ENCODE measurements at places on chromosomes 2 and 18.

DNA sequence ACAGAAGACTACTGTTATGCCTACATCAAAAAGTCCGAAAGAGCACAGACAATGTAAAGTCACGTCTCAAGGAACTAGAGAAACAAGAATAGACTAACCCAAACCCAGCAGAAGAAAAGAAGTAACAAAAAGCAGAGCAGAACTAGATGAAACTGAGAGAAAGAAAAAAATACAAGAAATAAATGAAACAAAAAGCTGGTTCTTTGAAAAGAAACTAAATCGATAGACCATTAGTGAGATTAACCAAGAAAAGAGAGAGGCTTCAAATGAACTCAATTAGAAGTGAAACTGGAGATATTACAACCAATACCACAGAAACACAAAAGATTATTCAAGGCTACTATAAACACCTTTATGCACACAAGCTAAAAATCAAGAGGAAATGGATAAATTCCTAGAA lies 271.8 kb downstream of the MBD2 start:
- no peak for DNase-seq

DNA sequence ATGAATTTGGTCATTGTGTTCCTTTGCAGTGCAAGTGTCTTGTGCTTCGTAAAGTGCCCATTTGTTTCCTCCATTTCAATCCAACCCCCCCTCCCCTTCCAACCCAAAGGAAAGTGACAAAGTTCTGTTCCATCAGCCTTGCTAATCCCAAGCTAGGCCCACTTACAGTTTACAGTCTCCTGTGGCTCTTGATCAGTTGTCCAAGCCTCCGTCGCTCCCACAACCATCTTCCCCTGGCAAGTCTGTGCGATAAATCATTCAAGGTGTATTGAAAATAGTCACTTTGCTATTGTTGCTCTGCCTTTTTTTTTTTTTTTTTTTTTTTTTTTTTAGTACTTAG lies 6.5 kb downstream of the POU3F3 start:
- DNase-seq, result peak; percentile 18

- no peak for DNase-seq
Observed at GRCh38 chr2:127618551-127619202, 27.3 kb upstream of the GPR17 start.

- no peak for DNase-seq
Observed at GRCh38 chr18:63299837-63300745, 19.5 kb downstream of the BCL2 start.

GRCh38 chr2:72864500-72864899 lies 22.7 kb upstream of the SPR start:
- DNase-seq, result no peak

DNA sequence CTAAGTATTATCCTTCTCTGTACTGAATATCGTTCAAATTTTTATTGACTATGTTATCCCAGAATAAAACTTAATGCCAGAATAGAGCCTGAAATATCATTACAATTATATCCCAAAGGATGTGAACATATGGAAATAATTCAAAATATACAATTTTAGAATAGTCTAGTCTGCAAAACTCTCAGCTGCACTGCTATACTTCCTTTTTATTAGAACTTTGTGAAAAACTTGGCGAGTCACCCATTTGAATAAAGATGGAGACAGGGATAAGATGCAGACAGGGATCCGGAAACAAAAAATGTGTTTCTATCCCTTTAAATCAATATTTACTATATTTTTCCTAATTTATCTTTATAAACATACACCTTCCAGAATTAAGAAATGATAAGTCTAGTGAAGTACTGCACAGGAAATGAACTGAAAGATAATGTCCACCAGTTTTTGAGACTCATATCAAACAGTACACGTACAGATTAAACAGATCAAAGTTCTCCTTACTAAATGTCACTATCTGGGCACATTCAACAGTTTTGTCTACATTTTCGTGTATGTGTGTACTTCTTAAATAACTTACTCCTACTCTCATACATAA lies 107.8 kb downstream of the MEP1B start:
- DNase-seq, result no peak

- no peak for DNase-seq
Observed at GRCh38 chr2:210481601-210482175, 5.1 kb upstream of the LANCL1 start.

- DNase-seq, result no peak
Observed at GRCh38 chr18:42948831-42949230, 166.7 kb downstream of the RIT2 start.

DNA sequence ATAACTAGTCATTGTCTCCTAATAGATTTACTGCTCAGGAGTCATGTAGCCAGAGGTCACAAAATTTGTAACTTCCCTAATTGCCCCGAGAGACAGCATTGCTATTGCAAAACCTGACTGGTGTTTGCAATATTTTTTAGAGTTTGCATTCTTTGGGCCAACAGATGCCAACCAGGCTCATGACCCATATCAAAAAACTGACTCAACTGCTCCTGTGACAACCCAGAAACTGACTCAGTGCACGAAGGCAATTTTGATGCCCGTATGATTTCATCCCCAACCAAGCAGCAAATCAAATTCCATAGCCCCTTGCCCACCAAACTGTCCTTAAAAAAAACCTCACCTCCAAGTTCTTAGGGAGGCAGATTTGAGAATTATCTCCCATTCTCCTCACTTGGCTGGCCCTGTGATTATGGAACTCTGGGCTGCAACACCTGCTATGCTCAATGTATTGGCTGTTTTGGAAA lies 951.3 kb downstream of the TSN start:
- DNase-seq, result no peak

DNA sequence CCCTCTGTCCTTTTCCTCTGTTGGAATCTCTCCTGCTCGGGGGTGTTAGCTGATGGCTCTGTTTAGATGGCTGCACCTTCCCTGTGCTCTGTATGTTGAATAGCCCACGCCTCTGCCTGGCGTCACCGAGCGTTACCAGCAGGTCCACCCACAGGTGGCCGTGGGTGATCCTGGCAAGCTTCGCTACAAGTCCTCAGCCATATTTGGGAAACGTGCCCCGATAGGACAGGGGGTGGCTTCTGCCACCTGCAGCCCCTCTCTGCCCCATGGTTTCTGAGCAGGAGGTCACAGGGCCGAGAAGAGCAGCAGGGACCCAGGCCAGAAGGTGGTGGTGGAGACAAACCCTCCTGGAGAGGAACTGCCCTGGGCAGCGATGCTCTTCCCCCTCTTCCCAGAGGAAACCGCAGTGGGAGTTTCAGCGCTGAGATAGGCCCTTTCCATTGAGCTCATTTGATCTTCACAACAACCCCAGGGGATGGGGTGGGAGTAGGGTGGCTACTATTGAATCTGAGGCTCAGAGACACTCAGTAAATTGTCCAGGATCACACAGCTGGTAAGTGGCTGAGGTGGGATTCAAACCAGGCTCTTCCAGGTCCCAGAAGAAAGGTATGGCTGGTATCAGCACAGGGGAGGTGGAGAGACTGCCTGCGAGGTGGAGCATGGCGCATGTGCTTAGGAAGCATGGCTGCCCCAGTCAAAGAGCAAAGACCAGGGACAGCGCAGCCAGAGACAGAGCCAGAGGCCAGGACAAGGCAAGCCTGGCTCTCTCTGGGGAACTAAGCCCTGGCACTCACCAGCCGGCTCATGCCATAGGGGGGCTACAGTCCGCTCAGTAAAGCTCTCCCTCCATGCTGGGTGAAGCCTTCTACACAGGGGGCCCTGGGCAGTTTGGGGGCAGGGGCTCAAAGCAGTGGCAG lies 15.0 kb downstream of the NGEF start:
- DNase-seq, result peak; percentile 85

- DNase-seq, result no peak
Observed at GRCh38 chr18:3499501-3499900, 49.5 kb downstream of the TGIF1 start.

Data from vagina (tissue), 2 donors.